Suppressor macrophage treated with lipopolysaccharide for 1 hour (primary cell): ENCODE measurements at places on chromosomes 4 and X.
A peak's percentile ranks its signal among the peaks of the same experiment; 100 is the strongest.

GRCh38 chrX:38048886-38049285 is 42.5 kb downstream of the SYTL5 start:
- no peak for DNase-seq

DNA sequence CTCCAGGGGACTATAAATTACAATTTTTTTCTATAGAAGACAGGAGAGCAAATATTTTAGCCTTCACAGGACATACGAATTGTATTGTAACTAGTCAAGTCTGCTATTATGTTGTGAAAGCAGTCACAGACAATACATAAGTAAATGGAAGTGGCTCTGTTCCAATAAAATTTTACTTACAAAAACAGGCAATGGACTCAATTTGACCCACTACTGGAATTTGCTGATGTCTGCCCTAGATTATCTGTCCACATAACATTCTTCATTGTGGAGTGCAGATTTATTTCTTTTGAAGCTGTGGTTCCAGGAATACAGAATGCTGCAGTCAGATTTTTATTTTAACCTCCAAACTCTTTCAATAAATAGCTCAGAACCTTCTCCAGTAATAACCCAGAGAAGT is 330.3 kb downstream of the PPP4R3C start:
- DNase-seq: no peak

GRCh38 chrX:97895751-97896150 is 1012.0 kb downstream of the RPA4 start:
- DNase-seq: no peak

- no peak for DNase-seq
Observed at GRCh38 chr4:6592804-6593563, 18.0 kb downstream of the MAN2B2 start.

GRCh38 chr4:147326591-147326990 is 154.3 kb upstream of the EDNRA start:
- DNase-seq: no peak

GRCh38 chrX:133380711-133381619 is 34.3 kb downstream of the GPC4 start:
- no peak for DNase-seq

- no peak for DNase-seq
Observed at GRCh38 chr4:52676536-52676935, 17.4 kb upstream of the USP46 start.

DNA sequence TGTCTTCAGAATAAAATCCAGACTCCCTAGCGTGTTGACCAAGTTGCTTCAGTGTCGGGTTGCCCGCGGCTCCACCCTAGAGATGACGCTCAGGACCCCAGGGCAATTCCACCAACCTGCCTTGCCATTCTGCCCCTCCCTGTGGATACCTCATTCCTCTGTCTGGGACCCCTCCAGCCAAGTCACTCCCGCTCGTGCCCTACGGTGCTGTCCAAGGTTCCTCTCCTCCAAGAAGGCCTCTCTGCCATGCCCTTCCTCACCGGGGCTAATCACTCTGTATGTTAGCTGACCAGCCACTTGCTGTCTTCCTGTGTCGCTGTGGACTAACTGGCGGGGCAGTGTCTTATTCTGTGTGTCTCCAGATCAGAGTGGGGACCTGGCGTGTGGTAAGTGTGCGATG is 46.6 kb downstream of the TENM3 start:
- no peak for DNase-seq

DNA sequence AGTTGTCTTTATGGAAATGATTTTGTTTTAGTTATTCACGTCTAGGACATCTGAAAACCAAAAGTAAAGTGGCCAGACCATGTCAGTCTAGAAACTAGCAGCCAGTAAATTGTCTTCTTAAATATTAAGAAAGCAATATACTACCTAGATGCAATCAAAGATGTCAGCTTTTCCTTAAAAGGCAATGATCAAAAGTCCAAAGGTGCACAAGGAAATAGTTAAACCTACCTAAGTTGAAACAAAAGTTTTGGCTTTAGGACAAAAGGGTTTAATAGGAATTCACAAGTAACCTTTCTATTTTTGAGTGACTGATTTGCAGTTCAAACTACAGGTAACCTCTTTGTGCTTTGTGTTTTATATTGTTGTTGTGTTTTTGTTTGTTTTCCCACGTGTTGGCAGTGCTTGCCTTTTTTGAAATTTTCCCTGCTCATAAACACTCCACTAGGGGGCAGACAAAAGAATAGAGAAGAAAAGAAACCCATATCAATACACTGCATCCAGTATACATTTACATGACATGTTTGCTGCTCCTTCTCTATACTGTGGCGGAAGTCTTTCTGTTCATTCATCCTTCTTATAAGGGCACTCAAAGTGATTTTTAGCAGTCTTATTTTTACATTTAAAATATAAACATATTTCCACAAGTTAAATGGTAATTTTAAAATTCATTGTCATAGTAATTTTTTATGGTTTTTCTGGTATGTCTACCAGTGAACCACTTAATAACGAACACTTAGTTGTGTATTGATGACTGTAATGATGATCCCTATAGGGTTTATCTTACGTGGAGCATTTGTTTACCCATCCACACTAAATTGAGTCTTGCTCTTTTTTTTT is 62.7 kb downstream of the GAB1 start:
- DNase-seq: peak; percentile 55

DNA sequence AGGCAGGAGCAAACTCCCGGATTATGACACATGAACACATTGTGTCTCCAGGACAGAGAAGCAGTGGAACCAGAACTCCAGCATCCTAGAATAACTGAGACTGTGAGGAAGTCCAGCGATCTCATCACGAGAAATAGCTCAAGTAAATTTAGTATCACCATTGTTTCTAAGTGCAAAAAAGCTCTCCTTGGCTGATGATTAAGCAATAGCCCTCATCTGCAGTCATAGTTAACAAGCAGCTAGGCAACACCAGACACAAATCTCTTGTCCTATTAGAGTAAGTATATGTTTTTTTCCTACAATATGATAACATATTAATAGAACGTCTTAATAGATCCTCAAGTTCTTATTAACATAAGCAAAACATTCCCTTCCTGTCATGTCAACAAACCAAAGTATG is 2.4 kb upstream of the CFAP299 start:
- DNase-seq: no peak

- DNase-seq: no peak
Observed at GRCh38 chr4:8910100-8910821, 38.6 kb upstream of the HMX1 start.

GRCh38 chrX:1734806-1735205 is 119.9 kb downstream of the ASMT start:
- DNase-seq: no peak

GRCh38 chrX:23819385-23820234 is 36.6 kb downstream of the SAT1 start:
- DNase-seq: no peak

DNA sequence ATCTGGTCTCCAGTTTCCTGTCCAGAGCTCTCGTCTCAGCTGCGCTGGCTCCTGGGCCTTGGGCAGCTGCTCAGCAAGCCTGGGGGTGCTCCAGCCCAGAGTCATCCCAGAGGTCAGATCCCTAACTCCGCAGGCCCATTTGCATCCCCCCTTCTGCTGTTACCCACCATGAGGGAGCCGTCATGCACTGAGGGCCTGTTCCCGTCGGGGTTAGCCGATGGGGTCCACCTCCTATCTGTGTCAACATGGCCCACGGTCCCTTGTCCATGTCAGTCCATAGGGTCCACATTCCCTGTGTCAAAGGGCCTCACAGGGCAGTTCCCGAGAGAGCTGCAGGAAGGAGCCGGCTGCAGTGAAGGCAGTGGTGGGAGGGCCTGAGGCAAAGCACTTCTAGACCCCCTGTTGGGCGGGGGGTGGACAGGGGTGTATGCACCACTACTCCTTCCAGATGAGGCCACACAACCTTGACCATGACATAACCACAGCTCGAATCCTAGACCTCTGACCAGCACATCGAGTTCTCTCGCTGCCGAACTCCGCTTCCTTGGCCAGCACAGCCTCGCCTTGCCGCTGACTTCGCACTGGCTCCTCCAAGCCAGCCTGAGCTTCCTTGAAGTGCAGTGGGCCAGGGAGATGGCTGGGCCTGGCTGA is 24.9 kb downstream of the WDR1 start:
- no peak for DNase-seq

DNA sequence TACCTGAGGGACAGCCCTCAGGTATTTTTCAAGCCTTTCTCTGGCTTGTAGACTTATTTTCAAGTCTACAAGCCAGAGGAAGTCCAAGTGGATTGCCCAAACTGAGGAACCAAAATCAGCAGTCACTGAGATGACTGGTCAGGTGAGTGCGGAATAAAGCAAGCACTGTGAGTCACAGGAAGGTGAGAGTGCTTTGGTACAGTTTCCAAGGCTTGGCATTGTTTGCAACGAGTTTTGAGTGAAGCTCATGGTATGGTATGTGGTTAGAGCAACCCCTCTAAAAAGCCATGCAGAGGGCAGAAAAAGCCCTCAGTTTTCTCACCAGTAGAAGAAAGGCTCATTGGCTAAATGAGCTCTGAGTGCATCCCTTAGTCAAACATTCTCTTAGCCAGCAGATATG is 112.8 kb upstream of the EOLA2 start:
- no peak for DNase-seq

DNA sequence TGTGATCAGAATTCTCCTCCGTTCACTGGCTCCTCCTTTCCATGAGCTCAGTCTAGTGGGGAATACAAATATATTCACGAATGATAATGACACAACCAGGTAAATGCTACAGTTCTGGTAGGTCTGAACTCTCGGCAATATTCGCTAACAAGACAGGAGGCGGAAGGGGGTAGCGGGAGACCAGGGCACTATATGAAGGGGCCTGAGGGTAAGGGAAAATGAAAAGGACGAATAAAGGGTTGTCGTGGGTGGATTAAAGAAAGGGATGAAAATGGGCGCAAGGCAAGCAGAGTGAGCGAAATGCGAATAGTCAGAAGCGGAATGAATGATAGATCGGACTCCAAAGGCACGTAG is 743 bp downstream of the NKAP start:
- DNase-seq: no peak
